GM12864 (cell line): ENCODE measurements at places on chromosomes 3 and 15.

- no peak for DNase-seq
Observed at GRCh38 chr3:63960048-63960711, 48.0 kb upstream of the SCAANT1 start.

DNA sequence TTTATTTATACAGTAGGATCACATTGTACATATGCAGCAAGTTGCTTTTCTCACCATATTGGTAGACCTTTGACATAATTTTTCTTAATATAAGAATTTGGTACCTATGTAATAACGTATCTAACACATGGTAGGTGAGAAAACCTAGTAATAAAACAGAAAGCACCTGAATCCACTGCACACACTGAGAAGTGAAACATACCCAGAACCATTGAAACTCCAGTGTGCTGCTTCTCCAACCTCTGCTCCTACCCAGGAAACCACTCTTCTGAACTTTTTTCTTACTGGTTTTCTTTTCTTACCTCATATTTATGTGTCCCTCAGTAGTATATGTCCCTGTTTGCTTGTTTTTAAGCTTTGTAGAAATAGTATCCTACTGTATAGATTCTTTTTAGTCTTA, 293.0 kb downstream of the UBE2E2 start:
- peak; percentile 26 for DNase-seq

- peak; percentile 5 for DNase-seq
Observed at GRCh38 chr3:155553780-155554179, 191.1 kb downstream of the PLCH1 start.

DNA sequence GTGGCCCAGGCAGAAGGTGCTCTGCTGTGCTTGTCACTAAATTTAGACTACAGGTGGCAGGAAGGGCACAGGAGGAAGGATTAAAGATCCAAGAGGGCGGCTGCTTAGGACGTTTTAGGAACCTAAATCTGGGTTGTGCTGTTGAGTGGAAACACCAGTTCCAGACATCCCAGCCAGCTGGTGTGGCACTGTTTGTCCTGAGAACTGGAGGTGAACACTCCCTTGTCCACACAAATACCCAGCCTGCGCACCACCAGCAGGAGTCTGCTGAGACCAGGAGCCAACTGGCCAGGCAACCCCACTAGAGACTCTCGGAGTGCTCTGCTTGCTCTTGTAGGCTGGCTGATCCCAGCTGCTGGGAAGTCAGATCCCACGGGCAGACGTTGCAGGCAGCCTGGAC, 30.3 kb upstream of the UACA start:
- DNase-seq, result no peak

DNA sequence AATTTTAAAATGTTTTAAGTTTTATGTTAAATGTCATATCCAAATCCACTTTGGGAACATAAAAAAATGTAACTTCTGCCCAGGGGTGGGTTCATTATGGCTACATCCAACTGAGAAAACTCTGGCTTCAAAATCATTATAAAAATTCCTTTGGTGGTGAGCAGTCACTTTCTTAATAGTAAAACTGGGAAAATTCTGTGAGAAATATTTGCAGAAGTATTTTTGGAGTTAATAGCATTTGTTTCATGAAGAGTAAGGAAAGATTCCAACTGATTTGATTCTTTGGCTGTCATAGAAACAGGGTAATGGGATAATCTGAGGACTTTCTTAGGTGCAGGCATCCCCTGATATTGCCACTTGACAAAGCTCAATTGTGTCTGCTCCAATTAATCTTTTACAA, 38.8 kb downstream of the CPA3 start:
- DNase-seq, result no peak

DNA sequence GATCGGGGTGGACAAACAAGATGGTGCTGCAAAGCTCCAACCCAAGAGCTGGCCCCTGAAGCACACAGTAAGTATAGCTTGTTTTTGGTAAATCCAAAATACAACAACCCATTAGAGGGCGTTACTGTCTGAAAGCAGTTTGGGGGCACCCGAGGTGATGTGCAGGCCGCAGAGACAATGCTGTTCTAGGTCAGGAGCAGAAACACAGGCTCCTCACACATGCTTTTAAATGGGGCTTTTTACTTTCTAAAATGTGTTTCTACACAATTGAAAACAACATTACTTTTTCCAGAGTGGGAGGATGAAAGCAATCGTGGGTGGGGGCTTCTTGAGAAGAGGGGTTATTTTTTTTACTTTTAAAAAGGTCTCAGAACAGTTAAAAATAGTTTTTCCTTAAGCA, 1029.3 kb upstream of the CFAP20DC start:
- no peak for DNase-seq

GRCh38 chr15:81095690-81096365, 38.2 kb upstream of the CFAP161 start:
- DNase-seq, result no peak
